ENCODE measurements at places on chromosomes 13 and 19.
A peak's percentile ranks its signal among the peaks of the same experiment; 100 is the strongest.

- no peak for DNase-seq
Measured at GRCh38 chr19:48493718-48494401, 17.8 kb downstream of the LMTK3 start.

- DNase-seq: no peak
Measured at GRCh38 chr13:41274881-41275280, 11.5 kb upstream of the MTRF1 start.

DNA sequence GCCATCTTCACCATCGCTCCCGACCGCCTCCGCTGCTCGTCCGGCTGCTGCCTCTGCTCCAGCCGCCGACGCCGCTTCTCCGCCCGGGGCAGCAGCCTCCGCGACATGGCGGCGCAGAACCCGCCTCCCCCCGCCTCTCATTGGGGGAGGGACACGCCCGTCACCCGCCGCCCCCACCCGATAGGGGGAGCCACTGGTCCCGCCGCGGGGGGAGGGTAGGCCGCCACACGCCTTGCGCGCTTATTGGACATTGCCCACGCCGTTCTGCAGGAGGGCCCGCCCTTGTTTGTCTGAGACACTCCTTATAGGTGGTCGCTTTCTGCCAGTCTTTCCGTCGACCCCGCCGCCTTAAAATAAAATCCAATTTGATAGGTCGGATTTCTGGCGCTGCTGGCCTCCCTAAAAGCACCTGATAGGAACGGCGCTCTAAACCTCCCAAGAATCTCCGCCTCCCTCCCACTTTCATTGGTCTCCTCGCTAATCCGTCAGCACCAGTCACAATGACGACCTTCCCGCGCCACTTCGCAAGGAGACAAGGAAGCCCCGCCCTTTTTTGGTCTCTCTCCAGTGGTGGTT is at the start of gene HNRNPL:
TSS of gene HNRNPL (minus strand) at position 127 of the 576 bp plus-strand sequence. CDS start at position 107, 20 bp downstream.
- DNase-seq: peak; percentile 100

GRCh38 chr19:32352241-32352630 is 6.8 kb downstream of the ZNF507 start:
- DNase-seq: no peak

- DNase-seq: no peak
Measured at GRCh38 chr13:23771552-23771951, 117.6 kb downstream of the MIPEP start.
